ENCODE measurements at places on chromosomes 2 and 18.

GRCh38 chr2:116489944-116490343, 1324.5 kb upstream of the DDX18 start:
- DNase-seq = no peak

GRCh38 chr2:20592106-20593071, 58.5 kb downstream of the HS1BP3 start:
- no peak for DNase-seq

- DNase-seq = no peak
Measured at GRCh38 chr18:72544092-72544886, at the start of gene CBLN2. Gene CBLN2, minus strand, starts transcription at chr18:72544342. Its CDS starts 2,182 bp downstream, at chr18:72542160.

- no peak for DNase-seq
Measured at GRCh38 chr2:140643761-140644187, 1487.0 kb downstream of the LRP1B start.

- no peak for DNase-seq
Measured at GRCh38 chr2:25981596-25982272, 563 bp downstream of the KIF3C start.

DNA sequence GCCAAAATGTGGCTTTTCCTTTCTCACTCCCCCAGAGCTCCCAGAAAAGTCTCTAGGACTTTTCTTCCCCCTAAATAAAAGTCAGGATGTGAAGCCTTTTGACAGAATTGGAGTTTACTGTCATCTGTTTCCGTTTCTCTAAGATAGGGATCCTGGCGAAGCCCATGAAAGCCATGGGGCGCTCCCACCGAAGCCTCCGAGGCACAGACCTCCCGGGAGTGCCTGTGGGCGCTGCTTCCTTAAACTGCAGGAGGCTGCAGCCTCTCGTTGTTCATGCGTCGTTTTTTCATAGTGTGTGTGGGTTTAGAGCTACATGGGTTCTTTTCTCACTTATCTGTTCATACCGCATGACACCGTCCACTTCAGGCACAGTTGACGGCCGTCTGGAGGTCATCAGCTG, 56.8 kb downstream of the ASAP2 start:
- no peak for DNase-seq

- DNase-seq = no peak
Measured at GRCh38 chr2:69644506-69644979, 1.0 kb upstream of the AAK1 start.

DNA sequence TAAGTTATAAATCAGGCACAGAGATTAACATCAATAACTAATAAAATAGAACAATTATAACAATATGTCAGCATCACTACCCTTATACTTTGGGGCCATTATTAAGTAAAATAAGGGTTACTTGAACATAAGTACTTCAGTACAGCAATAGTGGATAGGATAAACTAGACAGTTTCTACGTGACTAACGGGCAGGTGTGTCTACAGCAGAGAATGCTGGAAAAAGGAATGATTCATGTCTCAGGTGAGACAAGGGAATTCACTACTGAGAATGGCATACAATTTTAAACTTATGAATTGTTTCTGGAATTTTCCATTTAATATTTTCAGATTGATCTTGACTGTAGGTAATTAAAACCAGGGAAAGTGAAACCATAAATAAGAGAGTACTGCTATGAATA, 5.5 kb downstream of the WDR75 start:
- no peak for DNase-seq

DNA sequence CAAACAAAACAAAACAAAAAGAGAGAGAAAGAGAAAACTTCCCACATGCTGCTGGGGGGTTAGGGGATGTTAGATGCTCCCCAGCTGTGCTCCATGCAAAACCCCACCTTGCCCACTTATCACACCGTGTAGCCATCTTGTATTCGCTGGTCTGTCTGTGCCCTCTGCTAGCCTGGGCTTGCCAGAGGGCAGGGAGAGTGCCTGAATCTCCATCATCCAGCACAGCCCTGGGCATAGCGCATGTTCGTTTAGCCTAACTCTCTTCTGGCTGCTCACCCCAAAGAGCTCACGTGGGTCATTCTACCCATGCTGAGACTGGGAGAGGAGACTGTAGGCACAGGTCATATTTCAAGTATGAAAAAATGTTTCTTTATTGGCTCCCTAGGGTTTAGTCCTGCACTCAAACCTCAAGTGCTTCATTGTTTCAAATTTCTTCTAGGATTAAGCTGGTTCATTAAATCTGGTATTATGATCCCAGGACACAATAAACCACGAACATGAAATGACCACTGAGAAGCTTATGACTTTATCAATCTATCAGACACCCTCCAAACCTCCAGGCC, 100.5 kb downstream of the KCNF1 start:
- DNase-seq = no peak

DNA sequence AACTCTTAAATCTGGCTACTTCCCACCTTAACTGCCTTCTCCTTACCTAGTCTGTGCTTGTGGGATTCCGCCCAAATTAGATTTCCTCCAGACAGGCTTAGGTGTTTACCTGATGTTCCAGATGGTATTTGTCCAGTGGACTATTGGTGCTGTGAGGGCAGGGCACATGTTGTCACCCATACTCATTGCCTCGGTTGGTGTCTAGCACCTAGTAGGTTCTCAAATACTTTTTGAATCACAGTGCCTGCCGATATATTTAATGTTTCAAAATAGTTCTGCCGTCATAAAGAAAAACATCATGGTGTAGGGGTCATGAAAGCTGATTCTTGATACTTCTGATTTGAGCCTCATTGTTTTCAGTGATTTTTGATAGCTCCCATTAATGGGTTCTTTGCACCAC, 1.1 kb downstream of the SEPTIN2 start:
- no peak for DNase-seq

GRCh38 chr2:74587664-74588277, 33.3 kb downstream of the DOK1 start:
- no peak for DNase-seq

DNA sequence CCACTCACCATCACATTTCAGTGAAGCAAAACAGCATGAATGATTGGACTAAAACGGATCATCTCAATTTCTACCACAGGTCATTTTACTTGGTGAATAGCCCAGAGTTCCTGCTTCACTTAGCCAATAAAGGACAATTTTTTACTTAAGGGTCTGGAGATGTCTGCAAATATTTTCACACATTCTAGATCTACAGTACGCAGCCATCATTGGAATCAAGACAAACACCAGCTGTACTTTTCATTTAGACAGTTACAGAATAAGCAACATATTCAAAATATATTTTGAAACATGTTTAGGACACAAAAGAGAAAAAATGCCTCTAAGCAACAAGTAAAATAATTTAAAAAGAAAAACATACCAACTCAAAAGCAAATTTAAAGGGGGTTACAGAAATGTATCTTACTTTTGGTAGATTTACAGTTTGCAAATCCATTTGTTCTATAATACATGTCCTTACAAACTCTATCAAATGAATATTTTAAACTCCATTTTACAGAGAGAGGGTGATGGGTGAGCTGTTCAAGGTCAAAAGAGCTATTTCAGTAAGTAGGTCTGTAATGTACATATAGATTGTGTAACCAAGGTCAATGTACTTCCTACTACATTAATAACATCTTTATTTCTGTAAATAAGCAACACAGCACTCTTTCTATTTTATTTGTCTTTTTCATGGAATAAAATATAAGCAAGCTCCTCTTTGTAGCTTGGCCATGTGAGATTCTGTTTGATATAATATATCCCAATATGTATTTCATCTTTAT, 13.4 kb downstream of the PPP1R1C start:
- DNase-seq = no peak

DNA sequence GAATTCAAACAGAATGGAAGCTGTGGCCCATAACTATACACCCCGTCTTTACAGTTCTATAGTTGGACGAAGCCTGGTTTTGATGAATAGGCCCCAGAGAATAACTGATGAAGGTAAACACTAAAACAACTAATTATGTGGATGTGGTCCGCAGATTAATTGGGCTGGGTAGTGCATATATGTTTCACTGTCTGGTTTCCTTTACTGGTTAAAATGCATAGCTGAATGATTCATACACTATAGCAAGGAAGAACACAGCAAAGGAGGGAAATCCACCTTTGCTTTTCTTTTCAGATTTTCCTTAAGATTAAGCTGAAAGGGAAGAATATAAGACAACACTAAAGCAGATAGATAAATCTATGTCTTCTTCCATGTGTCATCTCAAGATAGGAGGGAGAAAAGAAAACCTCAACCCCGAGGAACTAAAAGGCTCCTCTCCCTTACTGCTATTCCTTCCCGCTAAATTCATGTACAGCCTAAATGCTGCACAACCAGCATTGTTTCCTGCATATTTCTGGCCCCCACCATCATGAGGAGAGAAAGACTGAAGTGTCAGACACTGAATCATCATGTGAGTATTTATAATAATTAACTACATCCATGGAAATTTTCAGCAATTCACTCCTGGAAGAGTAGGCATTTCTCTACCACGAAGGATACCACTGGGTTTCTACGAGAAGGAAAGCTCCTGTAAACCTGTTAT, 297.1 kb upstream of the CCDC68 start:
- no peak for DNase-seq

- DNase-seq = no peak
Measured at GRCh38 chr2:171487201-171487600, 35.1 kb upstream of the CYBRD1 start.

Measured in AG09309 (cell line).